ENCODE measurements at places on chromosomes 12 and 14.

DNA sequence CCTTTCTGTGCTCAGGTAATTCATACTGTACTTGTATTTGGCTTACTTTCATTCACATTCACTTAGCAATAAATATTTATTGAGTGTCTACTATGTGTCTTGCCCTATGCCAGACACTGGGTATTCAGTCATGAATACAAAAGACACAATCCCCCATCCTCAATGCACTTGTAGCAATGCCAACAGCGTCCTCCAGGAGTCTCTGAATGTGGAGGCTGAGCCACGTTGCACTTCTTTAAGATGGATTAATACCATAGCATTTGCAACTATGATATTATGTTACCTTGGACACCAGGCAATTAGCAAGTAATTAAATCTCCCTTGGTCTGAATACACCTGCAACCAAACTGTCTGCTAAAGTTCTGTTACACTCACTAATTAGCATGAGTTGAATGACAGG, 58.8 kb downstream of the OTX2 start:
- DNase-seq = no peak

- no peak for DNase-seq
Measured at GRCh38 chr12:39804898-39805297, 185.3 kb upstream of the ABCD2 start.

GRCh38 chr12:83113945-83114344, 427.2 kb downstream of the TMTC2 start:
- no peak for DNase-seq

- DNase-seq = no peak
Measured at GRCh38 chr14:70858641-70859040, 48.6 kb upstream of the PCNX1 start.

DNA sequence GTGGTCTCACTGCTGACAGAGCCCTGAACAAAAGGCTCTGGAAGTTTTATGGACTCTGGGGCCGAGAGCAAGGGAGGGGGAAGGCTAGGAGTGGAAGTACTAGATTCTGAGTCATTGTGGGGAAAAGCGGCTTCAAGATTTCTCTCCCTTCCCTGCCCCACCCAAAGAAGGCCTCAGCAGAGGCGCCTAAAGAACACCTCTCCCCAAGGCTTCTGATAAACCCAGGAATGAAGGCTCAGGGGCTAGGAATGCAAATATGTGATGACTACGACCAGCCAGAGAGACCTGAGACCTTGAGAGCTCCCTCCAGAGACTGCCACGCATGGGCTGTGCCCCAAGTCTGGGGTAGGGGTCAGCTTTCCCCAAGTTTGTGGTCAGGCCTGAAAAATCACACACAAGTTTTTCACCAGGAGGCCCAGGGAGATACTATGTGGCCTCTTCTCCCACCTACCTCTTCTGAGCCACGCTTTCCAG, 130.7 kb upstream of the HIF1A start:
- peak; percentile 26 for DNase-seq

DNA sequence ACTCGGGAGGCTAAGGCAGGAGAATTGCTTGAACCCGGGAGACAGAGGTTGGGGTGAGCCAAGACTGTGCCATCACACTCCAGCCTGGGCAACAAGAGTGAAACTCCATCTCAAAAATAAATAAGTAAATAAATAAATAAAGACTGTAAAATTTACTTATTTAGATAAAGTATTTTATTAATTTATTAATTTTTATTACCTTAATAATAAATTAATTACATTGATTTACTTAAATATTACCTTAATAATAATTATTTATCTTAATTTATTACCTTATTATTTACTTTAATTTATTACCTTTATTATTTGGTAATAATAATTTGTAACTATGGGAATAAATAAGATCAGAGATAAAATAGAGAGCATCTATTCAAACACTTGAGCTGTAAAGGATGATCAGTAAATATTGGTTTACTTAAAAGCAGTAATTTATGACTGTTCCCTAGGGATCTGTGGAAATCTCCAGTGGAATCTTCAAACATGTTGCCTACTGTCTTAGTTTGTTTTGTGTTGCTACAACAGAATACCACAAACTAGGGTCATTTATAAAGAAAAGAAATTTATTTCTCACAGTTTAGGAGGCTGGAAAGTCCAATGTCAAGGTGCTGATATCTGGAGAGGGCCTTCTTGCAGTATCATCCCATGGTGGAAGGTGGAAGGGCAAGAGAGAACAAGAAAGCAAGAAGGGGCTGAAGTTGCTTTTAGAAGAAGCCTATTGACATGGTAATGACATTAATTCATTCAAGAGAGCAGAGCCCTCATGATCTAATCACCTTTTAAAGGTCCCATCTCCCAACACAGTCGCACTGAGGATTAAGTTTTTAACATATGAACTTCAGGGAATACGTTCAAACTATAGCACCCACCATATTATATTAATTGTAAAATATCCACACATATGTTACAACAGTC, 37.1 kb downstream of the SOCS2 start:
- no peak for DNase-seq

GRCh38 chr12:14956024-14956891, 5.1 kb downstream of the ARHGDIB start:
- no peak for DNase-seq

- DNase-seq = no peak
Measured at GRCh38 chr12:95413576-95413975, 60.4 kb upstream of the METAP2 start.

- DNase-seq = no peak
Measured at GRCh38 chr14:79705126-79705894, 506.0 kb downstream of the DIO2 start.

DNA sequence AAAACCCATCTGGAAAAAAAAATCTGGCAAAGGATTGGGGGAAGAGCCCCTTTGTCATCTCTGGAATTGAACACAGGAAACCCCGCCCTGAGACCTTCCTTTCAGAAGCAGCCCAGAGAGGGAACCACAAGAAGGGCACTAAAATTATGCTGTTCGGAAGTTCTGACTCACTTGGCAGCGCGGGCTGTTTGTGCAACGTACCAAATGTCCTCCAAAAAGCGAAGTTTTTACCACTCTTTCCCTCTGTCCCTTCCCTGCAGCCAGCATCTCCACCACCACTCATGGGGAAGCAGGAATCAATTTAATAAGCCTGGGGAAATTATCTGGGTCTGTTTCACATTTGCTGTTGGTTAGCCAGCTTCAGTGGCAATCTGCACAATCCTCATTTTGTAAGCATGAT, 3.2 kb upstream of the SYNE3 start:
- no peak for DNase-seq

- no peak for DNase-seq
Measured at GRCh38 chr12:122001466-122002209, 20.0 kb upstream of the BCL7A start.

DNA sequence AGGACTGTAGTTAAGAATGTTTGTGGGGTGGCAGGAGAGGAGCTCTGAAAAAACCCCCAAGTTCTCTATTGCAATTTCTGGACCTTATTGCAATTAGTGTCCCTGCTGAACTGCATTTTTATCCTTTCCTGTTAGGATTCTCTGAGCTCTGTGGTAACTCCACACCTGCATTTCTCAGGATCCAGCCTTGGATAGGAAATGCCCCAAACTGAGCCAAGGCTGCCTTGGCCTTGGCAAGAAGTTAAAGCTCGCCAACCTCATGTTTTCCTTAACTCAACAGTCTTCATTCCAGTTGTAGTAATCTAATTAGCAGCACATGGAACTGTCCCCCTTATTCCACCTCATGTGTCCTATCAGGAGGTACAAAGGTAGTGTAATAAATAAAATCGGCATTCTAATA, 66.5 kb downstream of the C12orf75 start:
- no peak for DNase-seq

DNA sequence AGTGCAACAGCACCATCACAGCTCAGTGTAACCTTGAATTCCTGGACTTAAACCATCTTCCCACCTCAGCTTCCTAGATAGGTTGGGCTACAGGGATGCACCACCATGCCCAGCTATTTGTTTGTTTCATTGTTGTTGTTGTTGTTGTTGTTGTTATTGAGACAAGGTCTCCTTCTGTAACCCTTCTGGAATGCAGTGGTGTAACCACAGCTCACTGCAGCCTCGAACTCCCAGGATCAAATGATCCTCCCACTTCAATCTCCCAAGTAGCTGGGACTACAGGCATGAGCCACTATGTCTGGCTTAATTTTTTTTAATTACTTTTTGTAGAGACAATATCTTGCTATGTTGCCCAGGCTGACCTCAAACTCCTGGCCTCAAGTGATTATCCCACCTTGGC, 1.2 kb upstream of the NEMP1 start:
- no peak for DNase-seq

DNA sequence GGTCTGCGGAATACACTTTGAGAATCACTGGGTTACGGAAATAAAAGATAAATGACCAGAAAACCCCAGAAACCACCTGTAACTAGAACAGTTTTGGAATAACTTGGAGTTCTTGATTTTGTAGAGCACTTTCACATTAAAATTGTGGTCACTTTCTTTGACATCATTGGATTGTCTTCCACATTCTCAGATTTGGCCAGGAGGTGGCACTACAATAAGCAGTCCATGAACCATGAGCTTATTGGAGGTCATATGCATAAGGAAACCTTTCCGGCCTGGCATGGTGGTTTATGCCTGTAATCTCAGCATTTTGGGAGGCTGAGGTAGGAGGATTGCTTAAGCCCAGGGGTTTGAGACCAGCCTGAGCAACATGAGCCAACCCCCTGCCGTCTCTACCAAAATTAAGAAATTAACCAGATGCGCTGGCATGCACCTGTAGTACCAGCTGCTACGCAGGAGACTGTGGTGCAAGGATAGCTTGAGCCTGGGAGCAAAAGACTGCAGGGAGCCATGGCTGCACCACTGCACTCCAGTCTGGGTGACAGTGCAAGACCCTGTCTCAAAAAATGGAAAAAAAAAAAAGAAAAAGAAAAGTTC, 107.7 kb upstream of the CAND1 start:
- DNase-seq = peak; percentile 25

- DNase-seq = peak; percentile 68
Measured at GRCh38 chr14:41285186-41285748, 321.4 kb upstream of the LRFN5 start.

DNA sequence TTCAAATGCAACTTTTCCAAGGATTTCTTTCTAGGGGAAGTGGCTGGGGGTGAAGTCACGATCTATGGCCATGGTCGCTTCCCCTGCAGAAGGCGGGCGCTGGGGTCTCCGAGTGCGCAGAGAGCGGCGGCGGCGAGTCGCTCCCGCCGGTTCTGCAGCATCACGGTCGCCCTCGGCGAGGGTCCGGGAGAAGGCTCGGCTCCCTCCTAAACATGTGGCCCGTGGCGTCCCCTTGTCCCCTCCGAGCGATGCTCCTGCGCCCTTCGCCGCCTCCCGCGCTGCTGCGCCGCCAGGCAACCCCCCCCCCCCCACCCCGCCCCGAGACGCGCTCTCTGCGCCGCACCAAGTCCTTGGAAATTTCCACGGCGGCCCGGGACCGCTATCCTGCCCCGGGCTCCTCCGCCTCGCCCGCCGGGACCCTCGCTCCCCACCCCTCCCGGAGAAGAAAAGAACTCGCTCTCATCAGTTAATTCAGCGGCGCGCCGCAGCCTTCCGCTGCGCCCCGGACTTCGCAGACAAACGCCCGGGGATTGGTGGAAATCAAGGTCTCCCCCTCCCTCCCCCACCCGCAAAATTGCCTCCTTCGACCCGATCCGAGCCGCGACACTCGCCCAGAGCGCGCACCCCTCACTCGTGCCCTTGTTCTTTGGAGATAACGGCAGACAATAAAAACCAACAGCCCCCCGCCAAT, at the start of gene ST8SIA1:
Gene ST8SIA1 (minus strand): TSS at position 298 of the 691 bp plus-strand sequence. CDS start 475 bp downstream, outside the sequence.
- peak; percentile 66 for DNase-seq

- no peak for DNase-seq
Measured at GRCh38 chr12:51687614-51688013, 96.6 kb downstream of the SCN8A start.

DNA sequence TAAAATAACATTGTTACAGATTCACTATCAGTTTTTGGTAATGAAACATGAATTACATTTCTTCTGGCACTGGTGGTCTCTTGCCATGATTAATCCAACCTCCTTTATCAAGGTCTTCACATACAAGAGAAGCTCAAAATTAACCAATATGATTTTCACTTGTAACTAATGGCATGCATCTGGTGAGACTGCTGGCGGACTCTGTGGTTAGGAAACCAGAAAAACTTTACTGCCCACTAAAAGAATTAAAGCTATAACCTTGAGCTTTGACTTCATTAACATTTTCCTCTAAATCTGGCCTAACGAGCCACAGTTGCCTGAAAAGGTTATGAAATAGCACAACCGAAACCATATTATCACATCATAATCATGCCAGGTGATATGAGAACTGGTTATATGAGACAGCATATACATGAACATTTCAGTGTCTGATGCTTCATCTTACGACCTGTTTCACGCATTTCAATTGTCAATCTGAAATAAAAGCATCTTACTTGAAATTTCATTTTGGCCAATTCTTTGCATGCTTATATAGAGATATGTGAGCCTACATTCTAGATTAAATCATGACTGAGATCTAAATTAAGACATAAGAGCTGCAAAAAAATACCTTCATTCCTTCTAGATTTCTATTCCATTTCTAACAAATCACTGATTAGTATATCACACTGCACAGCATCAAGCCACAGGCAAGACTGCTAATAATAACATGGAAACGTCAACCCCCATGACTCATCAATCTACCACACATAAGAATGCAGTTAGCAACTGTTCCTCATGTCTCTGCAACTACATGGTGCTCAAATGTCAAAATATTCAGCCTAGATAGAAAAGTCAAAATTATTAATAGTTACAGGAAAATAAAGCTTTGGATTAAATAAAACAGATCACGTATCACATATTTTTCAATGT, 89.3 kb downstream of the OSBPL8 start:
- no peak for DNase-seq

- peak; percentile 6 for DNase-seq
Measured at GRCh38 chr12:80598004-80598606, 109.3 kb upstream of the MYF6 start.

GRCh38 chr12:110123919-110124268, 263 bp upstream of the IFT81 start:
- DNase-seq = no peak

DNA sequence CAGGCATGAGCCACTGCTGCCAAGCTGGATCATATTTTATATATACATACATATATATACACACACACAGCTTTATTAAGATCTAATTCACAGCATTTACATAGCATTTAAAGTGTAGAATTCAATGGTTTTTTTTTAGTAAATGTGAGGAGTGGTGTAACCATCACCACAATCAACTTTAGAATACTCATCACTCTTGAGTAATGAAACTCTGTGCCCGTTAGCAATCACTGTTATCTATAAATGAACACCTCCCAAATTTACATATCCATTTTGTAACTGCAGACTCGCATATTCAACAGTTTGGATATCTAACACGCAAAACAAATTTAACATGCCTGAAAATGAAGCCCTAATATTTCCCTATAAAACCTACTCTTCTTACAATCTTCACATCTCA, 90.9 kb downstream of the PPP1R12A start:
- DNase-seq = no peak

Data from nephron progenitor cell (in vitro differentiated cells).